Omental fat pad (tissue), 4 donors: ENCODE measurements at places on chromosomes 12 and 14.
A peak's percentile ranks its signal among the peaks of the same experiment; 100 is the strongest.

- no peak for DNase-seq
Measured at GRCh38 chr12:30630076-30630978, 65.3 kb downstream of the IPO8 start.

GRCh38 chr12:131133015-131133905 is 179.6 kb downstream of the ADGRD1 start:
- no peak for DNase-seq

DNA sequence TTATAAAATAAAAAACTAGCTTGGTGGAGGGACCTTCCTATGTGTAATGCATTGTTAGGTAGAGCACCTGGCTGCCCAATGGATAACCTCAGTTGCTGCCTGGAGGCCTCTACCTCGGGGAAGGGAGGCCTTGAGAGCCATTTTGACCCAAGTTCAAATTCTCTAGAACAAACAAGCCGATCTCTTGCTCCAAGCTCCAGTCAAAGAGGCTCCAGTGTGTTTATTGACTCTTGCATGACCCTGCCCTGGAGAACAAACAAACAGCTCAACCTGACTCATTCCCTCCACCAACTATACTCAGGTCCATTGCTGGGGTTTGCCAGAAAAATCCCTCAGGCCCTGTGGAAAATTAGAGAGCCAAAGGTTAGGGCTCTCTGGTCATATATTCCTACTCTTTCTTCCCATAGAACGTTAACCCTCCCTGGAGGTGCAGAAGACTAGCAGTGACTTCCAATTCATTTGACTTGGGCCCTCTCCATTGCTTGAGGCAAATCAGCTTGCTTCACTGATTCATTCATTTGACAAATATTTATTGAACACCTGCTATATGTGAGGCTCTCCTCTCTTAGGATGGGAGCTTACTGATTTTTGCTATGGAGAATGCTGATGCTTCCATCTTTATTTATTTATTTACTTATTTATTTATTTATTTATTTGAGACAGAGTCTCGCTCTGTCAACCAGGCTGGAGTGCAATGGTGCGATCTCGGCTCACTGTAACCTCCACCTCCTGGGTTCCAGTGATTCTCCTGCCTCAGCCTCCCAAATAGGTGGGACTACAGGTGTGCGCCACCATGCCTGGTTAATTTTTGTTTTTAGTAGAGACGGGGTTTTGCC is 73.7 kb upstream of the CISTR start:
- no peak for DNase-seq

GRCh38 chr14:26124896-26125438 is 472.9 kb downstream of the NOVA1 start:
- no peak for DNase-seq

GRCh38 chr14:103727313-103727980 is 11.8 kb downstream of the ZFYVE21 start:
- DNase-seq = no peak

GRCh38 chr14:67343601-67344230 is 15.9 kb downstream of the ATP6V1D start:
- no peak for DNase-seq

- DNase-seq = no peak
Measured at GRCh38 chr12:54603173-54603814, 14.8 kb upstream of the PPP1R1A start.

- DNase-seq = no peak
Measured at GRCh38 chr14:58977366-58977765, 211.1 kb upstream of the DAAM1 start.

DNA sequence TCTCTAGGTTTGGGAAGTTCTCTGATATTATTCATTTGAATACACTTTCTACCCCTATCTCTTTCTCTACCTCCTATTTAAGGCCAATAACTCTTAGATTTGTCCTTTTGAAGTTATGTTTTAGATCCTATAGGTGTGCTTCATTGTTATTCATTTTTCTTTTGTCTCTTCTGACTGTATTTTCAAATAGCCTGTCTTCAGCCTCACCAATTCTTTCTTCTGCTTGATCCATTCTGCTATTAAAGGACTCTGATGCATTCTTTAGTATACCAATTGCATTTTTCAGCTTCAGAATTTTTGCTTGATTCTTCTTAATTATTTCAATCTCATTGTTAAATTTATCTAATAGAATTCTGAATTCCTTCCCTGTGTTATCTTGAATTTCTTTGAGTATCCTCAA is 199.2 kb downstream of the CRADD start:
- no peak for DNase-seq

GRCh38 chr14:53764846-53765245 is 191.8 kb downstream of the BMP4 start:
- DNase-seq = no peak

DNA sequence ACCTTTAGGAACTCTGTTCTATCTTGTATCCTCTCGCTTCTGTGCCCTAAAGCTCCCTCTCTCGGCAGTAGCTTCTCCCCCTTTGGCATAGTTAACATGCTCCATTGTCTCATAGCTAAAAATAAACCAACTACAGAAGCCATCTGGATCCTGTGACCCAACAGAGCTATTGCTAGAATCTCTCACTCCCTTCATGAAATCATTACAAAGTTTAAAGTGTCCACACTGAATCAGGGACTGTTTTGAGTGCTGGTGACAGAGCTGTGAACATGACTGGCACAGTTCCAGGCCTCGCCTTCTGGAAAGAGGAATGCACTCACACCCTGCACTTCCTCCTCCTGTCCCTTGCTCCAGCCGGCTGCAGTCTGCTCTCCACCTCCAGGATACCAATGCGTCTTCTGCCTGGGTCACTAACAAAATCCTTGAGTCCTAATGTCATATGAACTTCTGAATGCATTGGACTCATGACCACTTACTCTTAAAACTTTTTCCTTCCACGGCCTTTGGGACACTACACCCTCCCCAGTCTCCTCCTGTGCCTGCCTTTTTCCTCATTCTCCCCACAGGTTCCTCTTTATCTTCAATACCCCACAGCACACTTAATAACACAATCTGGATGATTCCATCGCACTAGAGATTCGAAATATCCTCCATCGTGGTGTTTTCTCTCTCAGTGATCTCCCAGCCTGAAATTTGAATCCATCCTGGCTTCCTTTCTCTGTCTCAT is 13.2 kb downstream of the PLBD1 start:
- peak; percentile 54 for DNase-seq

- DNase-seq = no peak
Measured at GRCh38 chr12:57225680-57226210, 3.8 kb upstream of the SHMT2 start.

DNA sequence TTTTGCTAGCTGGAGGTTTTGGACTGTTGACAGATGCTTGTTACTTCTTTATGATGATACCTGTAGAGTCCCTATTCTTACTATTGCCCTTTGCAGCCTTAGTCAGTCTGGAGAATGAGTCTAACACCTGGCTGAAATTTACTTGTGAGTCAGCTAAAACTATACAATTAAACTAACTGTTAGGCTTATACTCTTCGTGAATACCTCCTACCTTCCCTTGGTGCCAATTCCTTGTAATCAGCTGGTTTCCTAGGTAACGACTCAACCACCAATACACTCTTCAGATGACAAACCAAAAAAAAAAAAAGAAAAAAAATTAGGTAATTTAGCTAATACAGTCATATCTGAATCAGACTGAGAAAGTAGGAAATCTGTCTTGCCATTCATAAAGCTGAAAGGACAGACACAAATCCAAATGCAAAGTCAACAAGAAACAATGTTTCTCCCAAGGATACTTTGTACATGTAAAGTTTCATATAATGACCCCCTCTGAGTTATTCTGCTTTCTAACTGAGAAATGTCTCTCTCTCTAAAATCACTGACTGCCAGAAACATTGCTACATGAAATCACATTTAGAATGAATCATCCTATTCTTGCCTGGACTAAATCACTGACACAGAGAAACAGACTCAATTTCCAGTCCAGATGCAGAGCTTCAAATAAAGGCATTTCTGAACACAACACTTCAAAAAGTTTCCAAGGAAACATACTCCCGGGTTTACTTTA is 56.5 kb upstream of the CDKL1 start:
- DNase-seq = no peak
